Posterior cingulate gyrus (tissue), 11 donors: ENCODE measurements at places on chromosomes 12 and 14.

DNA sequence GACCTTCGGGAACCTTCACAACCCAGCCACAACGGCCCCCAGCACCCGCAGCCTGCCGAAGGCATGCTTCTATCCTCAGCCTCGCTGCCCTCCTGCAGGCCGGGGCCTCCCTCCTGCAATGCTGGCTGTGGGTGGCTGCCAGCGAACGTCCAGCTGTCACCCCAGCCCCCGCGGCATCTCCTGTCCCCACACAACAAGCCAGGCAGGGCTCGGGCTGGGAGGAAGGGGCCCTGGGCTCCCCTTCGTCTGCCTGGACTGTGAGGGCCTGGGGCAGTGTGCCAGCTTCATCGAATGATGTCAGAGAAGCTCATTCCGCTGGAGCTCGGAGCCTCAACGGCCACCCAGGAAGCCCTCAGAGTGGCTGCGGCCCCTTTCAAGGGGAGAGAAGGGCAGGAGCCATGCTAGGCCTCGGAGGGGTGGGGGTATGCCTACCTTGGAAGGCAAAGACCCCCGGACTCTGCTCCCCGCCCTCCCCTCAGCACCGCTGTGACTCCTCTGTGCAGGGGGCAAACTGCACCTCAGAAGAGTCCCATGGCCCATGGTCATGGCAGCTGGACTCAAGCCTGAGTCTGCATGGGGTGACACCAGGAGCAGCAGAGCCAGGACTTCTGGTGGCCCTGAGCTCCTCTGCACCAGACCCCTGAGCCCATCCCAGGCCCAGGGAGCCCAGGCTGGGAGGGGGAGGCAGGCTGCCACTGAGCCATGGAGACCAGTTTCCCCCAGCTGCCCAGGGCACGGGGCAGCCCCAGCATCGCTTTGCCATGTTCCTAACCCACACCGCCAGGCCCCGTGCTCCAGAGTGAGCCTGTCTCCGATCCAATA, 24.7 kb upstream of the C14orf180 start:
- DNase-seq = peak; percentile 63

DNA sequence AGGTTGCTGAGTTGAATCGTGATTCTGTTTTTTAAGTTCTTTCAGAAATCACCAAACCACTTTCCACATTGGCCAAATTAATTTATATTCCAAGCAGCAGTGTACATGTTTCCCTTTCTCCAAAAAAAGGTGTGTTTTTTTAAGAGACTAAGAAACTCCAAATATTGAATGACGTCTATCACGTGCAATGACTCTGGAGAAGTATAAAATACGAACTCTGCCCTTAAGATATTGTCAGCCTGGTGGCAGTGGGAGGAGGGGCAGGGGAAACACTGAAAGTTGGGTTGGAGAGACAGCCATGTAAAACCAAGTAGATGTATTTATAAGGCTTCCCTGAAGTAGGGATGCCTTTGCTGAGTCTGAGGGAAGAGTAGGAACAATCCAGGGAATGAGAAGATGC, 50.1 kb upstream of the DHRS4 start:
- DNase-seq = no peak

DNA sequence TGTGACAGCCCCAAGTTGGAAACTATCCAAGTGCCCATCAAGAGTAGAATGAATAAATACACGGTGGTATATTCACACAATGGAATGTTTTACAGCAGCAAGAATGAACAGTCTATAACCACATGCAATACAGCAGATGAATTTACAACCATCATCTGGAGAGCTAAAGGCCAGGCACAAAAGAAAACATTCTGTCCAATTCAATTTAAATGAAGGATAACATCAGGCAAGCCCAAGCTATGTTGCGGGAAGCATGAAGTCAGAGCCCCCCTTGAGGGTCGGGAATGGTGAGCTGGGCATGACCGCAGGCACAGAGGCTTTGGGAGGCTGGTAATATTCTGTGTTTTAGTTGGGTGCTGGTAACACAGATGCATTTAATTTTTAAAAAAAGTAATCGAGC, 76.0 kb downstream of the SYNE3 start:
- no peak for DNase-seq

- no peak for DNase-seq
Measured at GRCh38 chr14:69876848-69877306, 2.3 kb upstream of the SMOC1 start.

GRCh38 chr12:119156401-119157044, 22.2 kb upstream of the HSPB8 start:
- DNase-seq = no peak

GRCh38 chr14:76250302-76250701, 98.6 kb downstream of the GPATCH2L start:
- DNase-seq = no peak

GRCh38 chr14:54200726-54201125, 196.1 kb upstream of the CDKN3 start:
- no peak for DNase-seq

GRCh38 chr12:13073173-13073572, 29.0 kb downstream of the FAM234B start:
- no peak for DNase-seq

DNA sequence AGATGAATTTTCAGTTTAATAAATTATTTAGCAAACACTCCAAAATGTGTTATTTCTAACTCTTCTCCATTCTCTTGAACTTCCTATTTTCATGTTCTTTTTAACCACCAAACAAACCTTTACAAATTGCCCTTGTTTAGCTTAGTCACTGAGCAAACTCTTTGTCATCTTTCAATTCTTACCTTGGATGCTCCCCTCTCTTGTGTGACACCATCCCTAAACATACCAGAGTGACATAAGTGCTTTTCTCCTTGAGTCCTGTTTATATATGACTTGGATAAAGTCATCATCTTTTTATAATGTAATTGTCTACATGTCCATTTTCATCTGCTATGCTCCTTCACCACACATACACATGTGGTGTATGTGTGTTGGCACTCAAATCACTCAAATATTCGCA, 3.4 kb upstream of the TMEM19 start:
- no peak for DNase-seq

GRCh38 chr12:94952325-94952724, 51.2 kb downstream of the NDUFA12 start:
- DNase-seq = no peak

DNA sequence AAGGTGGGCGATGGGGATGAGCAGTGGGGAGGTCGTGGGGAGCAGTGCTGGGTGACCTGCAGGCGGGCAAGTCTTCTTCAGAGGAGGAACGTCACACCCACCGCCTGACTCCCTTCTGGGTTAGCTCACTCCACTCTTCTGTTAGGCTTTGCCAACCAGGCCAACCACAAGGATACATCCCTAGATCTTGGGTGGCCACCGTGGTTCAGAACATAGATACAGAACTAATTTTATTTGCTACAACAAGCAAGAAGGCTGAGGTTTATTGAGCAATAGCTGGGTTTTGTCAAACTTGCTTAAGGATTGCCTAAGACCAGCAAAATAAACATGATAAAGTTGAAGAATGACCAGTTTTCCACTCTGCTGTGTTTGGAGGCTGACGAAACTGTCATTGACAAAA, 109.4 kb downstream of the DACT1 start:
- no peak for DNase-seq

- DNase-seq = no peak
Measured at GRCh38 chr14:60363275-60363674, 114.3 kb downstream of the PPM1A start.

DNA sequence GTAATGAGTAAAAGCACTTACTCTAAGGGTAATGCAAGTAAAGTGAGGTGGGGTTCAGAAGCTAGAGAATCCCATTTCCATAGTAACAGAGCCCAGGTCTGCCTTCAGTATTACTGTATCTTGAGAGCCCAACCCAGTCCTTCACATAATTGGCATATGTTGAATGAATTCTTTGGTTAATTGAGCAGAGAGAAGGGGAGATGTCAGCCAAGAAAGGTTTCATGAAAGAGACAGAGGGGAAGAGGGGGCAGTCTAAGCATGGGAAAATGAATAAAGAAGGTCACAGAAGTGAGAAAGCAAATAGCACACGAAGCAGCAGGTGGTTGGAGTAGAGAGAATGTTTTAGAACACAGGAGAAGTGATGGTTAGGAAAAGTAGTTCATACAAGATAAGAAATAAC, 371.1 kb downstream of the SEC23A start:
- no peak for DNase-seq

GRCh38 chr14:34065236-34065635, 114.4 kb upstream of the EGLN3 start:
- no peak for DNase-seq

DNA sequence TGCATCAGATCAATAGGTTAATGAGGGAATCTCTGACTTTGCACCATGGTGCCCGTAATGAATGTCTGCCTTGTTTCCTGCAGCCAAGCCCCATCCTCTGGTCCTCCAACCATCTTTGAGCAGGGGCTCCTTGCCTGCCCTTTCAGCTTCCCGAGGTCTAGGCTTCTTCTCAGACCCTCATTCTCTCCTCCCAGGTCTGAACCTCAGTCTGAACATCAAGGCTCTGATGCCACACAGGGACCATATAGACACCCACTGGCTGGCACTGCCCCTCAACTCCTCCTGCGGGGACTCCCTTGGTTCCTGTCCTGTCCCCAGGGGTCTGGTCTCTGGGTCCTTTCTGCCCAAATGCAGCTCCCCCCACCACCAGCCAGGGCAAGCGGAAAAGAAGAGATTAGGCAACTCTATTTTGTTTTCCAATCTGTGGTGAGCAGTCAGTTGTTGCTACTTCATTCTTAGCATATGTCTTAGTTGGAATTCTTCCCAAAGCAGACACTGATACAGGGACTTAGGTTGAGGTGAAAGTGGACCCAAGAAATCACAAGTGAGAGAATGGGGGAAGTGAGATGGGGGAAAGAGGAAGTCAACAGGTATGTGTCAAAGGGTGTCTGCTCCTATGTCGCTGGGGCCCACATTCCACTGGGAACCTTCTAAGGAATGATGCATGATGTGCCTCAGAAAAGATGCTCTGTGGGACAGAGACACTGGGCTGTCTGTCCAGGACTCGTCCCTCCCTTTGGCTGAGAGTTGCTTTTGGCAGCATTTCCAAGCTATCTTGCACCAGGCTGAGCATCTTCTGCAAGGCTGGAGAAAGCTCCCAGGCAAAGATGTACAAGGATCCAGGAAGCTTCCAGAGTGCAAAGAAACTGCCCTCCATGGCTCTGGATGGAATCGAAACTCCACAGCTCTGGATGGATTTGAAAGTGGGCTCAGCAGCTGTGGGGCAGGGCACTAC, 1096.5 kb upstream of the TMEM132C start:
- no peak for DNase-seq

GRCh38 chr12:106308611-106309010, 6.1 kb downstream of the TCP11L2 start:
- no peak for DNase-seq

DNA sequence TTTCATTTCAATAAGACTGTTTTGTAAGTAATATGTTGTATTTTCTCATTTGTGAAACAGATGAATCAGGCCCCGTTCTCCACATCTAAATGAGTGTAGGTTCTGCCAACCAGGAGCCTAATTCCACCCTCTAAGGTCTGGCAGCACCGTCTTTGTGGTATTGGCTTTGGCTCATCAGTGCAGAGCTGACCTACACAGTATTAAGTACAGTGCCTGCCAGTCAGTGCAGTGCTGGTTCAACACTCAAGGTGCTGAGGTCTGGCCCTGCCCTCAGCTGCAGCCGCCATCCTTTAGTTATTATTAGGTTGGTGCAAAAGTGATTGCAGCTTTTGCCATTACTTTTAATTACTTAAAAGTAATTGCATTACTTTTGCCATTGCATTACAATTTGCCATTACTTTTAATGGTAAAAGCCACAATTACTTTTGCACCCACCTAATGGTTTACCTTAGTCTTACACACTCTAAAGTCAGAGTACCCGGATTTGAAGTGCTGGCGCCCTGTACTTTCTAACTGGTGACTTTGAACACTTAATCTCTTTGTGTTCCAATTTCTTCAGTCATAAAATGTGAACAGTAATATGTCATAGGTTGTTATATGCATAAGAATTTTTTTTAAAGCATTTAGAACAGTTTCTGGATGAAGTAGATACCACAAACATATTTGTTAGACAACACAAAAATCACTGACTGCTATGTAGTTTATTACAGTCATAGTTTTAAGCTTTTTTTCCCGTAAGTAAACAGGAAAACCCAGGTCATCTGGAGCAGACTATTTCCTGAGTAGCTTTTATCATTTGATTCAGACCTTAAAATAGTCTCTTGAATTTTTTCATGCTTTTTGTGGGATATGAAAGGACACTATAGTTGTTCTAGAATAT, 99.5 kb downstream of the SYNE2 start:
- no peak for DNase-seq

DNA sequence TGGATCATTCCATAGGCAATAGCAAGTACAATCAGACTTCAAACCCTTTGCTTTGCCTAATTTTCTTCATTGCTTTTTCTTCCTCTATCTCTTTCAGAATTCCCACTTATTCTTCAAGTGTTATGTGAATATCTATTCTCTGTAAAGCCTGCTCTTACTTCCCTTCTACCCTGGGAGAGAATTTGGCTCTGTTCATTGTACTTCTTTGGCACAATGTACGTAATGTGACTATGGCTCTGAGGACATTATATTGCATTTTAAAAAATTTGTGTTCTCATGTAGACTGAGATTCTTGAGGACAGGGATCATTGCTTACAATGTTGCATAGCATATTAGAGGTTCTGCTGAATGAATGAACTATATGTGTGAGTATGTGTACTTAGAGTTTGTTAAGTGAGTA, 16.9 kb upstream of the PRICKLE1 start:
- DNase-seq = no peak

GRCh38 chr12:6943389-6943721, 261 bp upstream of the RNU7-1 start:
- peak; percentile 95 for DNase-seq

DNA sequence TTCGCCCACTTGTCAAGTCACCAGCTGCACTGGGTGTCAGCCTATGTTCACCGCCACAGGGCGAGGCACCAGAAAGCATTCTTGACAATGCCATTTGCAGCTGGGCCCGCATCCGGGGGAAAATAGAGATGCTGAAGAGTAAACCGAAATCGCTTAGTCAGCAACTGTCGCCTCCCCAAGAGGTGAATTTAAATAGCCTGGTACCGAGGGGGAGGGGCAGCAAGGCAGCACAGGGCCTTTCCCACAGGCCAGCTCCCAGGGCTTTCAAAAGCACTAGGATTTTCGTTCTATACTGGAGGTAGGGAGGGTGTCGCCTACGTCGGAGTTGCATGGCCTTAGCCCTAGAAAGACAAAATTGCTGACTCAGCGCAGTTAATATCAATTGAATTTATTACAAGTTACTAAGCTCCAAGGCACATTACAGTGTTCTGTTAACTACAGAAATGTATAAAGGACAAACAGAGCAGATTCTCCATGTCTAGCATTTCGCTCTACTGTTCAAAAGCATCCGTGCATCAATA, 4.3 kb downstream of the IRF2BPL start:
- DNase-seq = no peak

DNA sequence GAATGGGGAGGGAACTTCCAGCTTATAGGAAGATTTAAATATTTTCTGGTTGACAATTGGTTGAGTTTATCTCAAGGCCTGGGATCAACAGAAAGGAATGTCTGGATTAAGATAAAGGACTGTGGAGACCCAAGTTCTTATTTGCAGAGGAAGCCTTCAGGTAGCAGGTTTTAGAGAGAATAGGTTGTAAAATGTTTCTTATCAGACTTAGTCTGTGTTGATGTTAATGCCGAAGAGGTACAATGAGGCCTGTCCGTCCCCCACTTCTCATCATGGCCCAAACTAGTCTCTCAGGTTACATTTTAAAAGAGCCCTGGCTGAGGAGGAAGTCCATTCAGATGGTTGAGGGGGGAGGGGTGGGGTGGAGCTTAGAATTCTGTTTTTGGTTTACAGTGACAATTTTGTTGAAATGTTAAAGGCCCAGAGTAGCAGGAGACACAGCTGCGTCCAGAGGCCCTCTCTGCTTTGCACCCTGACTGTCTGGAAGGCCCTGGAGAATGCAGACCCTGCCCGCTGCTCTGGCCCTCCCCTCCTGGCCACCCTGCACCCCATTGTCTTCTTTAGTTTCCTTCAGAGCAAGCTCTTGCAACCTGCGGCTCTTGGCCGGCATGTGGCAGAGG, 672.5 kb upstream of the TMEM132C start:
- DNase-seq = no peak

GRCh38 chr12:32043928-32044549, 62.6 kb upstream of the BICD1 start:
- no peak for DNase-seq
